ENCODE measurements at places on chromosomes 2 and 18. TPM values are rescaled to one million over a fixed set of nuclear protein-coding genes. Genes with fewer than 3 reads are reported as not detected.
A peak's percentile ranks its signal among the peaks of the same experiment; 100 is the strongest.

- H3K4me3 ChIP-seq, result no peak overlapping the region
- no peaks in the 10 kb centered on the region for H3K36me3 ChIP-seq
- H3K4me1 ChIP-seq, result no peaks in the 10 kb centered on the region
- H3K27ac ChIP-seq, result no peak overlapping the region
- H3K27me3 ChIP-seq, result no peaks in the 10 kb centered on the region
Observed at GRCh38 chr18:38322206-38322605, 756.6 kb upstream of the CELF4 start.

DNA sequence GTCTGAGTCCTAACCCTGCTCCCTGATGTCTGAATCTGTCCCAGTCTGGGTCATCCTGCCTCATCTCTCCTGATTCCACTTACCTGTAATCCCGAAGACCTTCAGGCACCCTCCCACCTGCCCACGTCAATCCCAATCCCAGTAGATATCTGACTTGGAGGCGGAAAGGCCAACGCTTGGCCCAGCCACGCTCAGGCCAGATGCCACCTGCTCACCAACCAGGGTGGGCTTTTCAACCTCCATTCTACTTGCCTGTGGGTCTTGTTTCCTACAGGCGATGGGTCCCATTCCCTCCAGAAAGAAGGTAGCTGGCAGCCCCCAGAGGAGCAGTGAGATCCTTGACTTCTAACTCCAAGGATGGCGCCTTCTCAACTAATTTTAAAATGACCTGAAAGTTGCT is 59.7 kb downstream of the INPP5D start:
- peaks cover 7% of the 10 kb centered on the region for H3K27me3 ChIP-seq
- no peaks in the 10 kb centered on the region for H3K4me1 ChIP-seq
- H3K27ac ChIP-seq, result no peak overlapping the region
- no peak for DNase-seq
- H3K36me3 ChIP-seq, result no peaks in the 10 kb centered on the region

GRCh38 chr2:231360401-231360800 is 35.1 kb upstream of the B3GNT7 start:
- no peak for DNase-seq
- H3K27ac ChIP-seq, result no peak overlapping the region
- peaks cover 5% of the 10 kb centered on the region for H3K4me1 ChIP-seq
- H3K4me3 ChIP-seq, result no peak overlapping the region
- no peaks in the 10 kb centered on the region for H3K27me3 ChIP-seq
- H3K36me3 ChIP-seq, result no peaks in the 10 kb centered on the region

TTR gene
- not detected for total RNA-seq

CD28 gene
- not detected for total RNA-seq

DNA sequence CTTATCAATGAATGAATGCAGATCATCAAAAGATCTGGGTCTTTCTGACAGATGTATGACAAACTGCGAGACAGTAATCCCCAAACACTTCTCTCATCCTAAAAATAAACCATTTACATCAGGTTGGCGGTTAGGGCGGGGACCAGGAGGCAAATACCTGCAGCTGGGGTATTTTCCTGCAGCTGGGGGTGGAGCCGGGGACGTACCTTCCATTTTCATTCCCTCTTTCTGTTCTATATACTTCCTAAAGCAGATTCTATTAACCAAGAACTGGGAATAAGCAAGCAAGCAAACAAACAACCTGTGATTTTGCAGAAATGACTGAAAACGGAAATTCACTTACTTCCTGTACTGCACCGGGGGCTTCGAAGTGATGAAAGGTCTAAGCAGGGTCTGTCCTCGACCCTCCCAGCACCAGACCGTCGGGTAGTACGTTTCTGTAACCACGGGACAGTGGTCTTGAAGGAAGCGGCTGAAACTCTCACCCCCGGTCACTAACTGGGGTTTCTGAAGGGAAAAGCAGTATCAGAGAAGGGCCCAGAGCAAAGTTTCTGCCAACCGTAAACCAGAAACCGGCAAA is 1.2 kb downstream of the ABHD3 start:
- no peaks in the 10 kb centered on the region for H3K27me3 ChIP-seq
- H3K4me1 ChIP-seq, result peaks cover 7% of the 10 kb centered on the region
- peak overlapping the region; percentile 84 for H3K4me3 ChIP-seq
